ENCODE measurements at places on chromosomes 6 and 20.

- no peak for DNase-seq
These were observed 130.3 kb upstream of the PMEPA1 start for GRCh38 chr20:57840066-57840465.

DNA sequence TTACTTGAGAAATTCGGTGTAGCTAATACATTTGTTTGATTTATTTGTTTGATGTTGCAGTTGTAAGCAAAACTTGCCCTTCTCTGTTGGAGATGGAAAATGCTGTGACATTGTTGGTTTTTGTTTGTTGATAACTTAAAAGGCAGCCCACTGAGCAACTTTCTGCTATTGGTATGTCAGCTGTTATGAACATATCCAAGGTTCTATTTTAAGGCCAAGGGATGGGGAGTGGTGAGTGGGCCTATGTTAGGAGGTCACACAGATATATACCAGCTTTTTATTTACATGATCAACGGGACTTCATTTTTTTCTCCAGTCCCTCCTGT lies 5.7 kb downstream of the QKI start:
- DNase-seq, result no peak

DNA sequence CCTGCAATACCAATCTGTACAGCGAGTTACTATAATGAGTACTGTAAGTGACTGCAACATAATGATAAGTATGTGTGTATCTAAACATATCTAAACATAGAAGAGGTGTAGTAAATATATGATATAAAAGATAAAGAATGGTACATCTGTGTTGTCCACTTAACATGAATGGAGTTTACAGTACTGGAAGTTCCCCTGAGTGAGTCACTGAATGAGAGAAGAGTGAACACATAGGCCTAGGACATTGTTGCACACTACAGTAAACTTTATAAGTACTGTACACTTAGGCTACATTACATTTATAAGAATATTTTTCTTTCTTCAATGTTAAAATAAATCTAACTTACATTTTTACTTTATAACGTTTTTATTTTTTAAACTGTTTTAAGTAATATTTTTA lies 380.4 kb downstream of the MMUT start:
- no peak for DNase-seq

DNA sequence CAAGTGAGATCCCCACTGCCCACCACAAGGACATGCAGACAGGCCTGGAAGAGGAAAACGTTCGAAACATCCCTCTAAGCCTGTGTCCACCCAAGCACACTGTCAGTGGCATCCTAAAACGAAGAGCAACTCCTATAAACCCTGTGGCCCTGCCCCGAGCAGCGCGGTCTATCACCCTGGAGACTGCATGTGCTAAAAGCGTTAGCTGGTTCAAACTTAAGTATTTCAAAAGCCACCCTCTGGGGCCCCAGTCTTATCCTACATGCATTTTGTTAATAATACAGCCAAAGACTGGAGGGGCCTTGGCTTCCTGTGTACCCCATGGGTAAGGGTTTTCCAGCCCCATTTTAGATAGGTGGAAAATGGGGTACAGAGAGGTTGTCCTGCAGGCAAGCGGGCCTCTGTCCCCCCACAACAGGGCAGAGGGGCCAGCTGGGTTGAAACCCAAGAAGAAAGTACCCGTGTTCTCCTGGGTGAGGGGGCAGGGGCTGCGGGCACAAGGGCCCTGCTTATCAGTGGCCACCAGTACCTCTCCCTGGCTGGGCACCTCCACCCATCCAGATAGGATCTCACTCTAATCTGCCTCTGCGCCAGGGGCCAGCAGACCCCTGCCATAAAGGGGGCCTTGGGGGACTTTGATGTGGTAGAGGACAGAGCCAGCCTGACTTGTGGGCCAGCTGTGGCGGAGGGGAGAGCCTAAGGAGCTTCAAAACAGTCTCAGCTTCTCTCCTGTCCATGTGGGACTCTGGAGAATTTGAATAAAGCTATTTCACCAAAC lies 28.3 kb downstream of the PREX1 start:
- no peak for DNase-seq

- DNase-seq, result no peak
These were observed 90.2 kb downstream of the ADTRP start for GRCh38 chr6:11688425-11688709.

DNA sequence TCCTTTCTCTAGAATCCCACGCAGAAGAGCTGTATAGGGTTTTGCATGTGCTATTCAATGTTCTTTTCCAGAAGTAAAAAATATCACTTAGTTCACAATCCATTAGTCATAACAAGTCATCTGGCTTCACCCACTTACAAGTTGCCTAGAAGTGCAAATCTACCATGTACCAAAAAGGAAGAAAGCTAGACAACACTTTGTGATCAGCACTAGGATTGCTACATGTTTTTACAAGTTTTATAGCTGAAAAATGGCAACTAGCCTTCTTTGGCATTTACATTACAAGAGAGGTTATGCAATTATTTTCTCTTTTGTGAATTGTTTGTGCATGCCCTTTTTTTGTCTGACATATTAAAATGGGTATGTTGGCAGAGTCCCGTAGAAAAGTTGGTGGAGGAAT lies 85.6 kb upstream of the PTPRK start:
- no peak for DNase-seq

DNA sequence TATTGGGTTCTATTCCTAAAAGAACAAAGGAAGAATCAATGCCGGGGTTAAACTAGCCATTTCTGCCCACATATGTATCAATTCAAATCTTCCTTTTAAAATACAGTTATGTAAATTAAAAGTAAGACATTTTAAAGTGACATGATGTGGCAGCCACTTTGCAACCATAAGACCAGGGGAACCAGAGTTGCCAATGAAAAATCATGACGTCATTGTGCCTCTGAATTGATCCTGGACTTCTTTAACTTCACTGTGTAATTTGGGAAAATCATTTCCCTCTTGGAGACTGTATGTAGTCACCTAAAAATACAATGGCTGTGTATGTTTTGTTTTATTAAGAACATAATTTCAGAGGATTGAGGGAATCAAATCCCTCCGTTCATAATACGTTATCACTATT lies 42.2 kb downstream of the SLC13A3 start:
- DNase-seq, result no peak

All from NCI-H1417 treated with DMSO at 0.1 percent for 48 hours (cell line).